ENCODE measurements at places on chromosomes 7 and 10. TPM values are rescaled to one million over a fixed set of nuclear protein-coding genes. Genes with fewer than 3 reads are reported as not detected.

DNA sequence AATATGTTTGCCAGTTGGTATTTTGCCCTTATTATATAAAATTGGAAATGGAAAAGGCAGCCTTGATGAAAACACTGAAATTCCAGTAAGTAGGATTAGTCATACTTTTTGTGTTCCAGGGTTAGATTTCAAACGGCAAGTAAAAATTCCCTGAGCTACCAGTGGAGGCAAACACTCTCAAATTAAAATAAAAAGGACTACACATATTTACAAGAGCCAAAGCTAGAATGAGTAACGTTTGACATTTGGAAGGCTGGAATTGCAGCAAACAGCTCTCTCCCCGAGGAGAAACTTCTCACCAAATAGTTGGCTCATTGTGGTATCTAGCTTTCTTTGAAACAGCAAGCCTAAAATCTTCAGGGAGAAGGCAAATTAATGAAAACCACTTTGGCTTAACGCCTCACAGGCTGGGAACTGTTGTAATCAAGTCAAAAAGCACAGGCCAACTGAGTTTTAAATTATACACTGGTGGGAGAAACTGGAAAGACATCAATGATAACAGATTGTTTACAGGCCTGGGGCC is 288.4 kb downstream of the SNX13 start:
- H3K36me3 ChIP-seq = no peaks in the 10 kb centered on the region
- H3K4me3 ChIP-seq = no peak overlapping the region
- no peaks in the 10 kb centered on the region for H3K4me1 ChIP-seq
- H3K27ac ChIP-seq = no peak overlapping the region

ADAP1 gene
- total RNA-seq = 49.9 TPM

LIPN gene
- not detected for total RNA-seq

DNA sequence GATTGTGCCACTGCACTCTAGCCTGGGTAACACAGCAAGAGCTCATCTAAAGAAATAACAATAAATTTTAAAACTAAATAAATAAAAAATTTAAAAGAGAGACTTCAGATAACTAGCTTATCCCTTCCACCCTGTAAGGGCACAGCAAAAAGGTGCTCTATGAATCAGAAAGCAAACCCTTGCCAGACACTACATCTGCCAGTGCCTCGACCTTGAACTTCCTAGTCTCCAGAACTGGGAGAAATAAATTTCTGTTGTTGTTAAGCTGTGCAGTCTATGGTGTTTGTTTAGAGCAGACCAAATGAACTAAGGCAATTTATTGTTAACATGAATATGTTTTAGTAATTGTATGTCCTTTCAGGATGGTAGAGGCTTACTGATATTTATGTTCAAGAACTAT is 174.9 kb upstream of the TRIM24 start:
- no peak overlapping the region for H3K4me3 ChIP-seq
- no peaks in the 10 kb centered on the region for H3K27me3 ChIP-seq
- no peak overlapping the region for H3K27ac ChIP-seq
- no peak for DNase-seq
- H3K36me3 ChIP-seq = no peaks in the 10 kb centered on the region

Data from activated naive CD8-positive, alpha-beta T cell treated with anti-CD3 and anti-CD28 coated beads for 36 hours (primary cell).